Activated CD4-positive, alpha-beta memory T cell treated with anti-CD3 and anti-CD28 coated beads, Interleukin-2, amount 10 ng/mL, durations not matched to agents 7 days and 5 days (primary cell): ENCODE measurements at places on chromosomes 2 and 18. TPM values are rescaled to one million over a fixed set of nuclear protein-coding genes. Genes with fewer than 3 reads are reported as not detected.

The PXDN gene
- not detected for total RNA-seq

- no peaks in the 10 kb centered on the region for H3K4me1 ChIP-seq
- no peaks in the 10 kb centered on the region for H3K27me3 ChIP-seq
- H3K4me3 ChIP-seq = no peak overlapping the region
- no peak for DNase-seq
- peaks cover 3% of the 10 kb centered on the region for H3K36me3 ChIP-seq
- H3K27ac ChIP-seq = no peak overlapping the region
Measured at GRCh38 chr2:232008907-232009638, 47.6 kb downstream of the DIS3L2 start.

DNA sequence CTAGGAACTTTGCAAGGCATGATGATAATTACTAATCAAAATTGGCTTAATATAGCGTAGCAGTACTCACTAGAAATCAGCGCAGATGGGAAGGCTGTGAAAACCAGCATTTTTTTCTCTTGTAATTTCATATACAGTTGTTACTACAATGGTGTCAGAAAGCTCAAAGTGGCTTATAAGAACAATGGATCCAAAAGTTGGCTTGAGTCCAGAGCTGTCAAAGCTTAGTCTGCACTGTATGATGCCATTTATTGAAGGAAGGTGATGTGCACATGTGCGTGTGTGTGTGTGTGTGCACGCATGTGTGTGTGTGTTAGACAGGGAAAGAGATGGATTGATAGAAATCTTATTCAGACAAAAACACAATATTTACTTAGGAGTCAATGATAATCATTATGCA lies 341.3 kb downstream of the TGIF1 start:
- no peak for DNase-seq
- no peak overlapping the region for H3K27ac ChIP-seq
- peaks cover 9% of the 10 kb centered on the region for H3K27me3 ChIP-seq
- H3K4me3 ChIP-seq = no peak overlapping the region

- H3K36me3 ChIP-seq = no peaks in the 10 kb centered on the region
- no peak overlapping the region for H3K27ac ChIP-seq
- no peaks in the 10 kb centered on the region for H3K27me3 ChIP-seq
Measured at GRCh38 chr2:12173943-12174340, 427.5 kb downstream of the LPIN1 start.

DNA sequence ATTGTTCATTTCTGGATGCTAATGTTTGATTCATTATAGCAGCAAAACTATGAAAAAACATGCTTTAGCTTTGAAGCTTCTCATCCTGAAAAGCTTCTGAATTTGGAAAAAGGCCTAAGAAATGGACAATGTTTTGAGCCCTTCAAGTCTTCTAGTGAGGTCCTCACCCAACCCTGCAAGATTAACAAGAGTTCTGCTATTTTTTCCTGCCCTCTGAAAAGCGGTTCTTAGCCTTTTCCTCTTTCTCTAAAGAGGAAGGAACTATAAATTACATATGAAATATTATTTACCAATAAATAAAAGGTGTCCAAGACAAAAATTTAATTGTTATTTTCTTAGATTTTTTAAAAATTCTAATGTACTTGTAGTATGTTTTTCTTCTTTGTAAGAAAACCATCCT lies 19.9 kb upstream of the CDH19 start:
- H3K4me1 ChIP-seq = no peaks in the 10 kb centered on the region
- H3K27me3 ChIP-seq = no peaks in the 10 kb centered on the region
- H3K27ac ChIP-seq = no peak overlapping the region
- H3K36me3 ChIP-seq = no peaks in the 10 kb centered on the region

DNA sequence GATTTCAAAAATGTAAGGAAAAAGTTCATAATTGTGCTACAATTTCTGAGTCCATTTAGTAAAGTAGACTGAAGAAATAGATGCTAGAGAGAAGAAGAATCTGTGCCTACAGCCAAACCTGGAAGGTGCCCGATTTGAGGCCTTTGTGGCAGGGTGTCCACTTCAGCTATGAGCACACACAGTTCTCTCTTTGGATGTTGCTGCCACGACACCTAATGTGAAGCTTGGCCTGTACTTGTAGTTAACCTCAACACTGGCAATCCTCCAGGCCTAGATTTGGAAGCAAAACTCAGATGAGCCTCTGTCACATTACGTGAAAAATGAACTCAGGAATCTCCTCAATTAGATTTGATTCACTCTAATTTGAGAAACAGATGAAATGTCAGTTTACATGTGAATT lies 90.1 kb upstream of the LRP1B start:
- H3K27ac ChIP-seq = no peak overlapping the region
- DNase-seq = no peak
- no peaks in the 10 kb centered on the region for H3K4me1 ChIP-seq
- H3K4me3 ChIP-seq = no peak overlapping the region
- no peaks in the 10 kb centered on the region for H3K27me3 ChIP-seq

- peaks cover 35% of the 10 kb centered on the region for H3K27me3 ChIP-seq
- no peaks in the 10 kb centered on the region for H3K36me3 ChIP-seq
- peak overlapping the region; percentile 54 for H3K4me3 ChIP-seq
- H3K27ac ChIP-seq = no peak overlapping the region
- H3K4me1 ChIP-seq = peaks cover 3% of the 10 kb centered on the region
Measured at GRCh38 chr2:38959938-38960608, 70.4 kb downstream of the ARHGEF33 start.

The INSIG2 gene
- total RNA-seq = 40.9 TPM

The GPBAR1 gene
- total RNA-seq = 0.75 TPM

The C2orf72 gene
- total RNA-seq = 0.98 TPM

The NOL4 gene
- total RNA-seq = not detected

DNA sequence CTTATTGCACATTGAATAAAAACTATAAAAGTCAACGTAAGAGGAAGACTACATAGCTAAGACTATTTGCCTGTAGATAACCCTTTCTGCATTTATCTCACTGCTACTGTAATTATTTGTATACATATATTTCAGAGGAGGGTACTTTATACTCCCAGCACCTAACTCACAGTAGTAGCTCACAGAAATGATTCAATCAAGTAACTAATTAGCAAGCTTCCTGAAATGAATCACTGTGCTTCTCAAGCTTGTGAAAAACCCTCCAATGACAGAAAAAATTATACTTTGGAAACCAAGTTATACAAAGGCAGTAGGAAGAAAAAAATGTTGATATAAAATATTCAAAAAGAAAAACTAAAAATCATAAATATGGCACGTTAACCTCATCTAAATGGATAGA lies 124.9 kb downstream of the NBAS start:
- peaks cover 8% of the 10 kb centered on the region for H3K36me3 ChIP-seq
- no peaks in the 10 kb centered on the region for H3K27me3 ChIP-seq
- no peak for DNase-seq
- no peaks in the 10 kb centered on the region for H3K4me1 ChIP-seq
- no peak overlapping the region for H3K27ac ChIP-seq
- no peak overlapping the region for H3K4me3 ChIP-seq

The NGEF gene
- 0.58 TPM for total RNA-seq

GRCh38 chr2:118477111-118477862 lies 370.2 kb downstream of the EN1 start:
- no peak overlapping the region for H3K27ac ChIP-seq
- no peaks in the 10 kb centered on the region for H3K27me3 ChIP-seq

DNA sequence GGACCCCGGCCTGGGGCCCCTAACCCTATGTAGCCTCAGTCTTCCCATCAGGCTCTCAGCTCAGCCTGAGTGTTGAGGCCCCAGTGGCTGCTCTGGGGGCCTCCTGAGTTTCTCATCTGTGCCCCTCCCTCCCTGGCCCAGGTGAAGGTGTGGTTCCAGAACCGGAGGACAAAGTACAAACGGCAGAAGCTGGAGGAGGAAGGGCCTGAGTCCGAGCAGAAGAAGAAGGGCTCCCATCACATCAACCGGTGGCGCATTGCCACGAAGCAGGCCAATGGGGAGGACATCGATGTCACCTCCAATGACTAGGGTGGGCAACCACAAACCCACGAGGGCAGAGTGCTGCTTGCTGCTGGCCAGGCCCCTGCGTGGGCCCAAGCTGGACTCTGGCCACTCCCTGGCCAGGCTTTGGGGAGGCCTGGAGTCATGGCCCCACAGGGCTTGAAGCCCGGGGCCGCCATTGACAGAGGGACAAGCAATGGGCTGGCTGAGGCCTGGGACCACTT lies 16.4 kb downstream of the EMX1 start:
- no peak overlapping the region for H3K27ac ChIP-seq
- no peak overlapping the region for H3K4me3 ChIP-seq
- H3K36me3 ChIP-seq = no peaks in the 10 kb centered on the region
- peaks cover 12% of the 10 kb centered on the region for H3K4me1 ChIP-seq
- DNase-seq = no peak

DNA sequence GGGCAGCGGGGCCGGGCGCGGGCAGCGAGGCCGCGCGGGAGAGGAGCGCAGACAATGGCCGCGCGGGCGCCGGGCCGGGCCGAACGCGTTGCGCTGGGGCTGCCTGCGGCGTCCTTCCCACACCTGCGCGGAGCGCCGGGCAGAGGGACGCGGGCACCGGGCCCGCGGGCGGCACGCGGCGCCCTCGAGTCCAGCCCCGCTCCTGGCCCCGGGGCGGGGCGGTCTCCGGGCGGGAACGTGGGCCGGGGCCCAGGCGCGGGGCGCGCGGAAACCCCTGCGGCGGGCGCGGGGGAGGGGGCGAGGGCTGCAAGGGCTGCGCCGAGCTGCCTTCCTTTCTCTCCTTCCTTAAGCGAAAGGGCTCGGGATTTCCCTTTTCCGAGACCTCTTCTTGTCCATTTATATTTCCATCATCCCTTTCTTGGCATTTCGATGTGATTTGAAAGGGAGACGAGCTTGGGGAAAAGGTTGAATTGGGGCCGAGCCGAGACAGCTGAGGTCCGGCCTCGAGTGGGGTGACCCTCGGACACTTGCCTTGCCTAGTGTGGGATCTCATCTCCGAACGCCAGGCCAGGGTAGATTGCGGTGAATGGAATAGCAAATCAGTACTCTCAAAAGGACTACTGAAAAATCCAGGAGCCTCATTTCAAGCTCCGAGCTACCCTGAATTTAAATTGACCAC lies 676 bp downstream of the KLHL23 start:
- no peak for DNase-seq
- peak overlapping the region; percentile 68 for H3K4me3 ChIP-seq
- H3K36me3 ChIP-seq = no peaks in the 10 kb centered on the region
- H3K4me1 ChIP-seq = peaks cover 20% of the 10 kb centered on the region

DNA sequence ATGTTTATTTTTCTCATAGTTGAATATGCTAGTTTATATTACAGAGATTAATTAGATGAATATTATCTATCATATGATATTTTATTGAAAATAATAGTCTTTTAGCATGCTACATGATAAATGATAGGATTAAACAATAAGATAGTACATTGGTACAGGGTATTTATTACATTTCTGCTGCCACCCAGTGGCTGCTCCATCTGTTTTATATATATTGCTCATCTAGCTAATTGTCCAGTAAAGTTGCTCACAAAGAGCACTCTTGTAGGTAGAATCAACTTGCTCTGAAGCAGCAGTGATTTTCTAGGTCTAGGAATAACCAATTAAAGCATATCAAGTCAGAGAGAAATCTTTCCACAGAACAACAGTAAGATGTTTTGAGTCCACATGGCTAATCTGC lies 183.3 kb downstream of the ASXL3 start:
- no peaks in the 10 kb centered on the region for H3K36me3 ChIP-seq
- H3K4me1 ChIP-seq = no peaks in the 10 kb centered on the region
- DNase-seq = no peak

The POTEC gene
- not detected for total RNA-seq

- H3K4me3 ChIP-seq = peak overlapping the region; percentile 68
- peak; percentile 59 for DNase-seq
- peaks cover 6% of the 10 kb centered on the region for H3K36me3 ChIP-seq
- peaks cover 9% of the 10 kb centered on the region for H3K4me1 ChIP-seq
- H3K27ac ChIP-seq = peak overlapping the region; percentile 42
Measured at GRCh38 chr2:216606551-216607276, 26.5 kb upstream of the IGFBP2 start.

The ANKRD30B gene
- total RNA-seq = not detected

The DCC gene
- total RNA-seq = not detected

DNA sequence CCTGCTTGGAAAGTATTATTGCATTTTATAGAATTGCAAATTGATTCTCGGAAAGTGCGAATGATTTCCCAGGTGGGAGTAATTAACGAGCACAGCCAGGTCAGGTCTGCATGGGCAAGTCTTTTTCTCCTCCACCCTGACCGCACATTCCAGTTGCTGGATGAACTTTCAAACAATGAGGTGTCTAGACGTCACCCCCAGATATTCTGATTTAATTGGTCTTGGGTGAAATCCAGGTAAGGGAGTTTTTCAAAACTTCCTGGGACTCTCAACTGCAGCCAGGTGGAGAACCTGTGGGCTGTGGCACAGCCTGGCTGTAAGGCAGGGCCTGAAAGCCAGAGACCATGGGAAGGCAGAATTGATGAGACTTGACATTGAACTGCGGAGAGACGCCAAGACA lies 15.9 kb upstream of the RNF152 start:
- no peaks in the 10 kb centered on the region for H3K4me1 ChIP-seq
- H3K4me3 ChIP-seq = no peak overlapping the region
- peaks cover 16% of the 10 kb centered on the region for H3K27me3 ChIP-seq

The POU3F3 gene
- total RNA-seq = not detected

DNA sequence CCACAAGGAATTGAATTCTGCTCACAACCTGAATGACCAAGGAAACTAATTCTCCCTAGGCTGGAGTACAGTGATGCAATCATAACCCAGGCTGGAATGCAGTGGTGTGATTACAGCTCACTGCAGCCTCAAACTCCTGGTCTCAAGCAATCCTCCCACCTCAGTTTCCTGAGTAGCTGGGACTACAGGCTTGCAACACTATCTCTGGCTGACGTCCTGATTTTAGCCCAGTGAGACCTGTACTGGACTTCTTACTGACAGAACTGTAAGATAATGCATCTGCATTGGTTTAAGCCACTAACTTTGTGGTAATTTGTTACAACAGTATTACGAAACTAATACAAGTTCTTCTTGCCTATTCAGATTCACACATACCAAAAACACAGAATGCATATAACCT lies 9.5 kb upstream of the KDSR start:
- peaks cover 28% of the 10 kb centered on the region for H3K4me1 ChIP-seq
- no peak overlapping the region for H3K4me3 ChIP-seq
- no peaks in the 10 kb centered on the region for H3K27me3 ChIP-seq

GRCh38 chr18:66523219-66523991 lies 80.5 kb downstream of the CDH19 start:
- H3K4me3 ChIP-seq = no peak overlapping the region
- no peaks in the 10 kb centered on the region for H3K36me3 ChIP-seq
- H3K4me1 ChIP-seq = no peaks in the 10 kb centered on the region
